ENCODE measurements at places on chromosomes 4 and X.

DNA sequence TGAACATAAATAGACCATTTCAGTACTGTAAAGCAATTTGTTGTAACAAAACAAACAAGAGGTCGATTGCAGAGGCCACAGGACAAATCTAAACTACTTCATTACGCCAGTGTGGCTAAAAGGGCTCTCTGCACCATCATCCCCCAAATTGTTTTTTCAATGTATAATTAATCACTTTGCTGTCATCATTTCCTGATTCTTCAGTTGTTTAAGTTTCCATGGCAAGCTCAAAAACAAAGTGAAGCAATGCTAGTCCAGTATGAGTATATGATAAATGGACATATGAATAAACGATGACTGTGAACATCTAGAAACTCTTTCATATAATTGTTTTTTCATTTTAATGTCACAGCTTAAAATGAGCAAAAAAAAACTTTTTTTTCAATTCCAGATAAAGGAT, 235.4 kb upstream of the FGF13 start:
- DNase-seq = no peak

GRCh38 chr4:94595880-94596483, 144.2 kb downstream of the PDLIM5 start:
- DNase-seq = peak; percentile 34

DNA sequence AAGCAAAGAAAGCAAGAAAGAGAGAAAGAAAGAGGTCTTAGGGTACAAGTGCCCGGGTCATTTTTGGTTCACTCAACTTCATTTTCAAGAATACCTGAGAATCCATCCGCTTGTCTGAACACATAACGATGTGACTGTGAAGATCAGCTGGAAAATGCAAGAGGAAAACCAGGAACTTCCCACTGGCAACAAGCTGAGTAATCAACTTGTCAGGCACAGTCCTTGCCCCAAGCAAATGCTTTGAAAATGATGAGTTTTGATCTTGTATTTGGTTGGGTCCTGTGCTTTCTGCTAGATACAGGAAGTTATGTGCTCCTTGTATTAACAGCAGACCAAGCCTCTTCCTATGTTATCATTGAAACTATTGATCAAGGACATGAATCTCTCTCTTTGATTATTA, 239.1 kb downstream of the ASMT start:
- DNase-seq = no peak

DNA sequence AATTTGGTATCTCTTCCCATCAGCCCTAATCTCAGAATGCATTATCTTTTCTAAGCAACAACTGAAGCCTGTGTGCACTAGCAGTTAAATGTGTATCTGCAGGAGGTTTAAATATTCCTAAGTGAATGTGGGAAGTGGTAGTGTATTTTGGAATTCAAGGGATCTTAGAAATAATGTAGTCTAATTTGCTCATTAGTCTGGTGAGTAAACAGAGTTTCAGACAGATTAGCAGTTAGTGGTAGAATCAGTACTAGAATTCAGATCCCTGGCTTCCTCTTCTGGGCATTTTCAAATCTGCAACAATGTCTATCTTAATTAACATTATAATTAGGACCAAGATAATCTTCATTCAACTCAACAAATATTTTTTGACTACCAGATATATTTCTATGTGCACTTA, 11.7 kb upstream of the CXCL2 start:
- no peak for DNase-seq

DNA sequence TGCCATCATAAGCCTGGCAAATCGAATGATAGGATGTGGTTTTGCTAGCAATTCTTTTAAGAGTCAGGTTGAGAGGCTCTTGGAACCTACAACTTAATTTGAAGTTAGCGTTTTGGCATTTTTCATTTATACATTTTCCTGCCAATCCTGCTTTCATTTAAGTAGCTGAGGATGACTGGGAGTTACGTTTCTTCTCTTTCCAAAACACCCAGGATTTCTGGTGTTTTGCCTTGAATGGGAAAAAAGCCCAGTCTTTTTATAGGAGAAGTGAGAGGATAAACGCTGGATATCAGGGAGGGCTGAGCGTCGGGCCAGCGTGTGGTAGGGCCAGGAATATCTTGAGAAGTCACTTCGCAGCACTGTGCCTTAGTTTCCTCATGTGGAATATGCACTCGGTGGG, 174.2 kb upstream of the HAND2 start:
- no peak for DNase-seq

DNA sequence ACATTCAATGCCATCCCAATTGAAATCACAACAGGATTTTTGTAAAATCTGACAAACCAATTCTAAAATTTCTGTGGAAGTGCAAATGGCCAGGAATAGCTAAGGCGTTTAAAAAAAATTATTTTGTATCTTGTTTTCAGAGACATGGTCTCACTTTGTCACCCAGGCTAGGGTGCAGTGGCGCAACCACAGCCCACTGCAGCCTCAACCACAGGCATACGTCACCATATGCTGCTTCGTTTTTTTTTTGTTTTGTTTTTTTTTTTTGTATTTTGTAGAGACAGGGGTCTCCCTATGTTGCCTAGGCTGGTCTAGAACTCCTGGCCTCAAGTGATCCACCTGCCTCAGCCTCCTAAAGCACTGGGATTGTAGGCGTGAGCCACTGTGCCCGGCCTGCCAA, 24.5 kb downstream of the ZNF41 start:
- DNase-seq = no peak

DNA sequence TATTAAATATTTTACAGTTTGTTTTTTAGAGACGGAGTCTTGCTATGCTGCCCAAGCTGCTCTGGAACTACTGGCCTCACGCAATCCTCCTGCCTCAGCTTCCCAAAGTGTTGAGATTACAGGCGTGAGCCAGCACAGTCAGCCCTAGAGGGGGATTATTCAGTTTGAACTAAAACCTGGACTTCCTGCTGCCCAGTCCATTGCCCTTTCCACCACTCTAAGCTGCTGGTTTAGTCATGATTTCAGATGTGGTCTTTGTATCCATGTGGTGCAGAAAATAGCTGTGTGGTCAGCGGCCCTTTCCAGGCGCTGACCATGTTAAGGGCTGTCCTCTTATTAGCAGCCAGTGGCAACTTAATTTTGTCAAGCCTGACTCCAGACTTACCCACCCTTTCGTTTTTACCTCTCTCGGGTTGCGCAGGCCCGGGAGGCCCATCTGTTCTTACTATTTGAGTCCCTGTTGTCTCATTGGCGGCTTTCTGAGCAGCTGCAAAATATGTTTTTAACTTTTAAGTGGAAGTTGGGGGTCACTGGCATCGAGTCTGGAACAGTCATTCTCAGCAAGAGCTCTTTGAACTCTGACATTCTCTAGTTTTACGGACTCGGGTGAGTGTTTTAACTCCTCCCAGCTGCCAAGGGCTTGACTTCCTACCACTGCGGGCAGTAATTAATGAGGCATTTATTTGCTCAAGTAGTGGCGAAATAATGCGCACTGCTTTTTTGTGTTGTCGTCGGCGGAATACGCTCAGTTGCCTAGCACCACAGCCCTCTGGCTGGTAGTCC, 773 bp upstream of the VMA21 start:
- no peak for DNase-seq

- no peak for DNase-seq
Observed at GRCh38 chrX:117768861-117769604, 347.6 kb downstream of the KLHL13 start.

DNA sequence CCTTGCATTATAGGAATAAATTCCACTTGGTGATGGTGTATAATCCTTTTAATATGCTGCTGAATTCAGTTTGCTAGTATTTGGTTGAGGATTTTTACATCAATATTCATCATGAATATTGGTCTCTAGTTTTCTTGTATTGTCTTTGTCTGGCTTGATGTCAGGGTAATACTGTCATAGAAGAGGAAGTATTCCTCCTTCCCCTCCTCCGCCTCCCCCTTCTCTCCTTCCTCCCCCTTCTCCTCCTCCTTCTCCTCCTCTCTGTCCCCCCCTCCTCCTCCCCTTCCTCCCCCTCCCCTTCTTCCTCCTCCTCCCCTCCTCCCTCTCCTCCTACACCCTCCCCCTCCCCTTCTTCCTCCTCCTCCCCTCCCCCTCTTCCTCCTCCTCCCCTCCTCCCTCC, 65.8 kb downstream of the RGS12 start:
- DNase-seq = no peak

GRCh38 chr4:94455081-94455480, 3.3 kb downstream of the PDLIM5 start:
- DNase-seq = no peak

DNA sequence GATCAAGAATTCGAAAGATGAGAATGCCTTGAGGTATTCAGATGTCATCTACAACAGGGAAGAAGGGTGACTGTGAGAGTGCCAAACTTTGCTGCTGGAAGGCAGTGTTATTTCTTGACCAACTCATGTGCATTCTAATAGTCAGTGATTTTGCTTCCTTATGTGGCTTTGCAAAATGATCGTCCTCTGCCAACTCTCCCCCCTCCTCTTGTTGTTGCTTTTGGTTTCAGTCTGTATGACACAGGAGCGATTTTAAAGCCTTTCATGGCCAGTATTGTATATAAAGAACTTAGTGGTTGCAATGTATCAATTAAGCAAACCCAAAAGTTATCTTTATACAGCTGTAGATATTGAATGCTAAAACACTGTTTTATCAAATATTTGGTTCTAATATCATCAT, 379.1 kb downstream of the IL1RAPL1 start:
- DNase-seq = no peak

DNA sequence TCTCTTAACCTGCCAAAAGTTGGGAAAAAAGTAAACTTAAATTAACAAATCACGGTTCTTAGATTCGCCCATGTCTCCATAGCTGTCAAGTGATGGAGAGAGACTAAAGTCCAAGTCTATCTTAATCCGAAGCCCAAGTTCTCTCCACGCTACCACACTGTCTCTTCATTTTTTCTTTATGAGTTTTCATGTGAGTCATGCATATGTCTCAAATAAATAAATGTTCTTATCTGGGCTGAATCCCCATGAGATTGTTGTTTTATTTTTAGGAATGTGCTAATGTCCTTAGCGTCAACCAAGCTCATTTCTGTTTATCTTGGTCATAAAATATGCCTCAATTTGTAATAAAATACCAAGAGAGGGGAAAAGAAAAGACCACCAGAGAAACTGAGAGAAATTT, 169.3 kb downstream of the RCHY1 start:
- no peak for DNase-seq

DNA sequence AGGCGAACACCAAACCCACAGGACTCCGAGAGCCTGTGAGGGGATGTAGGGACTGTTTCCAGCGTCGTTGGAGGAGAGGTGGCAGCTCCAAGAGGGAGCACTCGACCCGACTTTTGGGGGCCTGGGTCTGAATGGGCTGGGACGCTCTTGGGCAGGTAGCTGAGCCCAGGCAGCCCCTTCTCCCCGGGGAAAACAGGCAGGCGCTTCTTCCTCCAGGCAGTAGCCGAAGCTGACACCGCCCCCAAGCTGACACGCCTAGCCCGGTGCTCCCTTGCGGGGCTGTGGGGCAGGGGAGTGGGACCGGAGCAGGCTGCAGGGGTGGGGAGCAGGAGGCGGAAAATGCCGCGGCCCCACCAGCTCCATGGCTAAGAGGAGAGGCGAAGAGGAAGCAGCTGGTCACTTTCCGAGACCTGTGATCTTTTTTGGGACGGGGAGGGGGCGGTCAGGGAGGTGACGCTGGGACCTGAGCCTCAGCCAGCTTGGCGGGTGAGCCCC, 4.2 kb downstream of the NKX1-1 start:
- no peak for DNase-seq

DNA sequence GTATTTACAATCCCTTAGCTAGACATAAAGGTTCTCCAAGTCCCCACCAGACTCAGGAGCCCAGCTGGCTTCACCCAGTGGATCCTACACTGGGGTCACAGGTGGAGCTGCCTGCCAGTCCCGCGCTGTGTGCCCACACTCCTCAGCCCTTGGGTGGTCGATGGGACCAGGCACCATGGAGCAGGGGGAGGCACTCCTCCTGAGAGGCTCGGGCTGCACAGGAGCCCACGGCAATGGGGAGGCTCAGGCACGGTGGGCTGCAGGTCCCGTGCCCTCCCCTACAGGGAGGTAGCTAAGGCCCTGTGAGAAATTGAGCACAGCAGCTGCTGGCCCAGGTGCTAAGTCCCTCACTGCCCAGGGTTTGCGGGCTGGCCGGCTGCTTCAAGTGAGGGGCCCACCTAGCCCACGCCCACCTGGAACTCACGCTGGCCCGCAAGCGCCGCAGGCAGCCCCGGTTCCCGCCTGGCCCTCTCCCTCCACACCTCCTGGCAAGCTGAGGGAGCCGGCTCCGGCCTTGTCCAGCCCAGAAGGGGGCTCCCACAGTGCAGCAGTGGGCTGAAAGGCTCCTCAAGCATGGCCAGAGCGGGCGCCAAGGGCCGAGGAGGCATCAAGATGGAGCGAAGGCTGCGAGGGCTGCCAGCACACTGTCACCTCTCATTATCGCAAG, 113.9 kb downstream of the PRDM5 start:
- DNase-seq = no peak

Data from cerebellar cortex (tissue), 1 donor.